MCF 10A (cell line): ENCODE measurements at places on chromosomes 3 and 15.

DNA sequence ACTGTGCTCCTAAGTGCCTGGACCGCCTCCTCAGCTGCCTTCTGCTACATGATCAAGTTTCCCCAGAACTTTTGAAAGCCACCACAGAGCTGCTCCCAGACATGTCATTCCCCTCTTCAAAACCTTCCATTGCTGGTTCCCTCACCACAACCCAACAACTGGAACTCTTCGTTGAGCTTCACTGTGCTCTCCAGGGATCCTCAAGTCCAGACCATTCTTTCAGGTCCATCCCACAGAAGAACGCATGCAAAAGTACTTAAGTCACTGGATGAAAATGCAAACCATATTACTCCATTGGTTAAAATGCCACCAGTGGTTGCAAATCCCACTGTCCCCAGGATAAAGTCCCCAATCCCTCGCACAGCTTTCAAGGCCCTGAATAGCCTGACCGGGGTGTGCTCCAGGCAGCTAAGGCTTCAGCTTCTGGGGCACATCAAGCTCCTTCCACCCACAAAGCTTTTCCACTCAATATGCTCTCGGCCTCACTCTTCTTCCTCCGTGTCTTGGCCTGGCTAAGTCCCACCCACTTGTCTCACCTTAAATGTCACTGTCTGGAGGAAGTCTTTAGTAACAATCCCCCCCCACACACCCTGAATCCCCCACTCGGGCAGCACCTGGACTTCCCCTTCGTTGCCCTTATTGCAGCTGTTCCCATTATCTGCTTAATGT, 84.8 kb downstream of the XXYLT1 start:
- no peaks in the 10 kb centered on the region for H3K27me3 ChIP-seq
- H3K27ac ChIP-seq, result peak overlapping the region; percentile 88
- no peak for DNase-seq

DNA sequence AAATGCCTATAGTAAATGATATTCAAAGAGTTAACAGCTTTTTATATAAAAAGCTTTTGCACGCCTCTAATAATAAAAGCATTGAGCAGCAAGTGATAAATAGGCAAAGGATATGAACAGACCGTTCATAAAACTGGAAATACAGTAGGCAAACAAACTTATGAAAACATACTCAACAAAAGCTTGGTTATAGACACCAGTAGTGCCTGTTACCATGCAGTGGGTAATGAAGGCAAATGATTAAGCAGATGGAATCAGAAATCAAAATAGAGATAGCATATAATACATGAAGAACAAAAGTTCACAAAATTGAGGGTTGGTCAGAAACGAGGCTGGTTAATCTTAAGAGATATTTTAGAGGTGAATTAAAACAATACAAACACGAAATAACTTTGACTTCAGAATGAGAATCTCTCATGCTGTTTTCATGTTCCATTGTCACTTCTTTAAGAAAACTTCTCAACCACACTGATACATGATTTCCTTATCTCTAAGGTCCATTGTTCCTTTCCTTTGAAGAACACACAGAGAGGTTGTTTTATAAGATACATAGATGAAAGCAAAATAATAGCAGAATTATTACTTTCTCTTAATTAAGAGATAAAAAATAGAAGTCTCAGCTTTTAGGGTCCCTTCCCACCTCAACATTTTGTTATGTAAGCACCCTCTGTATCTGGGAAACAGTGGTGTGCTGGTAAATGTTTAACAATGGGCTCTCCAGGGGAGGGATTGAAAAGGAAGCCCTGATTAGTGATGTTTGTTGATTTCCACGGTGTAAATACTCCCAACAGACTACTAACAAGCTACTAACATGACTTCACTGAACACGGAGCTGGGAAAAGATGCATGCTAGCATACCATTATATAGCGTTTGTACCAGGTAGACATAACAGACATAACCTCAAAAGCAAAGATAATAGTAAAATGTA, 12.6 kb downstream of the RASGRP1 start:
- H3K4me1 ChIP-seq, result no peaks in the 10 kb centered on the region
- no peaks in the 10 kb centered on the region for H3K36me3 ChIP-seq
- no peak for DNase-seq
- no peak overlapping the region for H3K4me3 ChIP-seq
- peaks cover 35% of the 10 kb centered on the region for H3K27me3 ChIP-seq

DNA sequence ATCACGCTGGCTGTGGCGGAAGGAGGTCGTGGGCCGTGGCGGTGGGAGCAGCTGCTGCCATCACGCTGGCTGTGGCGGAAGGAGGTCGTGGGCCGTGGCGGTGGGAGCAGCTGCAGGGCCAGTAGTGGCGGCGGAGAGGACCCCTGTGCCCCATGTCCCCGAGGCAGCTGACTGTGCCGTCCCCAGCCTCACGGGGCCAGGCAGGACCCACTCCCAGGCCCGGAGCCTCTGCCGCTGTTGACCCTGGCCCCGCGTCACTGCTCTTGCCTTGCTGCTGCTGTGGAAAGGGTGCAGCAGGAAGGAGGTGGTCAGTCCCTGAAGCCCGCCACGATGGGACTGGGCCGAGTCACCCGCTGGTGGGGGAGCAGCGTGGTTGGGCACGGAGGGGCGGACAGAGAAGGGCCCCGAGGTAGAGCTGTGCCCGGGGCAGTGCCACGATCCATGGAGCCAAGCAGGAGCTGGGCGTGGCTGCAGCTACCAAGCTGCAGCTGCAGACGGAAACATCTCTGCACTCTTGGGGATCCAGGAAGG, 71.2 kb downstream of the GLB1 start:
- peaks cover 30% of the 10 kb centered on the region for H3K36me3 ChIP-seq
- no peak overlapping the region for H3K27ac ChIP-seq
- H3K4me3 ChIP-seq, result no peak overlapping the region
- H3K27me3 ChIP-seq, result no peaks in the 10 kb centered on the region

DNA sequence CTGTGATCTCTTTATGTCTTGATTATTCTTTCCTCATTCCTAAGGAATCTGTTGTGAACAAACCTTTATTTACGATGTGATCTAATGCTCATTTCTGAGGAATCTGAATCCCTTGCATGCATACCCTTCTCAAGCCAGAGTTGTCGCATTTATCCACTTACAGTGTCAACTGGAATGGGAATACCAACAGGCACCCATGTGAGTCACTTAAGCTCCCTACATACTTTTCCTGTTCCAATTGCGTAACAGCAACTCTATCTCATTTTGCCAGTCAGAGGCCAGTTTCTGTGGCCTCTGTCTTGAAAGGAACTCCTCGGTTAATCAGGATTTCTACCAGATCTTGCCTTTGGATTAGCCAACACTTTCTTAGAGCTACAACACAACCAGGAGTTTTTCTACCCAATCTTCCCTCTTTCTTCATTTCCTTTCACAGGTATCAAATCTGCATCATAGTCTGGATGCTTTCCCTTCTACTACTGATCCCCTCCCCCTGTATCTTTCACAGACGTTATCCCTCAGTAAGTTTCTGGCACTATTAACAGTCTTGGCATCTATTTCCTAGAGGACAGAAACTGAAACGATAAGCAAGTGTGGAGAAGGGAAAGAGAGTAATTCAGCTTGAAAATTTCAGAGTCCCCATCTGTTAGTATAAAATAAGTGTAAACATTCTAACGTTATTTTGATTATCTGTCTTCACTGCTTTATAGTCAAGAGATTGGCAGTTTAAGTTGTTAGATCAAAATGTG, 66.8 kb upstream of the BCHE start:
- H3K27ac ChIP-seq, result no peak overlapping the region
- H3K27me3 ChIP-seq, result no peaks in the 10 kb centered on the region
- H3K4me1 ChIP-seq, result no peaks in the 10 kb centered on the region
- DNase-seq, result peak; percentile 34
- no peaks in the 10 kb centered on the region for H3K36me3 ChIP-seq

DNA sequence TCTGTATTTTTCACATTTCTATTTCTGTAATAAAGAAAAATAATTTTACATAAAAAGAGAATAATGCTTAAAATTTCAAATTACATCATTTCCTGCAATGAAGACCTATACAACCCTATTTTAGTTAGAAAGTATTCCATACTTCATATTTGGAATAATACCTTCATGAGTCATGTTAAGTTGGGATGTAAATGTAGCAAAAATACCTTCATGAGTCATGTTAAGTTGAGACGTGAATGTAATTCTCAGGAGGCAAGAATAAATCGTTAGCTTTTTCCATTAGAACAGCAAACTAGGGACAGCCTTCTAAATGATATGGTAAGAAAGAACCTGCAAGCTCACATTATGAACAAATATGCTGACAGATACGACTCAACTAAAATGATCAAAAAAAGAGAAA, 91.9 kb downstream of the NAALADL2 start:
- H3K4me3 ChIP-seq, result no peak overlapping the region
- peak; percentile 66 for DNase-seq
- H3K27me3 ChIP-seq, result no peaks in the 10 kb centered on the region
- peak overlapping the region; percentile 70 for H3K27ac ChIP-seq
- no peaks in the 10 kb centered on the region for H3K36me3 ChIP-seq
- peaks cover 41% of the 10 kb centered on the region for H3K4me1 ChIP-seq

DNA sequence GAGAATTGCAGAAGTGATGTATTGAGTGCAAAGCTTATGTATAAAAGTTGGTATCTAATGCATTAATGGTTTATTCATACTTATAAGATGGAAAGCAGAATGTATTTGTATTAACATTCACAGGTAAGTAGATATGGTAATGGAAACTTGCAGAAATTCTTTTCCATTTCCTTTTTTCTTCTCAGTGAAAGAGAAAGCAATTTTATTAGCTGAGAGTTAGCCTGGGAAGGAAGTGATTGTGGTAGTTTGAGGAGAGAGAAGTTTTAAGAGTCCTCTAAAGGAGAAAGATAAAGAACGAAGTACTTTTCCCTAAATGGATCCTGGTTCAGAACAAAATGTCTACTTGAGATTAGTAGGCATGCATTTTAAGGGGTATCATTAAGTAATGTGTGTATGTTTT, 60.1 kb upstream of the OSTN start:
- H3K4me3 ChIP-seq, result no peak overlapping the region
- H3K4me1 ChIP-seq, result peaks cover 10% of the 10 kb centered on the region
- H3K36me3 ChIP-seq, result no peaks in the 10 kb centered on the region
- DNase-seq, result no peak
